BJ (cell line): ENCODE measurements at places on chromosomes 7 and 10.
A peak's percentile ranks its signal among the peaks of the same experiment; 100 is the strongest.

GRCh38 chr10:95295031-95295755 is 4.4 kb upstream of the PDLIM1 start:
- no peak for DNase-seq

DNA sequence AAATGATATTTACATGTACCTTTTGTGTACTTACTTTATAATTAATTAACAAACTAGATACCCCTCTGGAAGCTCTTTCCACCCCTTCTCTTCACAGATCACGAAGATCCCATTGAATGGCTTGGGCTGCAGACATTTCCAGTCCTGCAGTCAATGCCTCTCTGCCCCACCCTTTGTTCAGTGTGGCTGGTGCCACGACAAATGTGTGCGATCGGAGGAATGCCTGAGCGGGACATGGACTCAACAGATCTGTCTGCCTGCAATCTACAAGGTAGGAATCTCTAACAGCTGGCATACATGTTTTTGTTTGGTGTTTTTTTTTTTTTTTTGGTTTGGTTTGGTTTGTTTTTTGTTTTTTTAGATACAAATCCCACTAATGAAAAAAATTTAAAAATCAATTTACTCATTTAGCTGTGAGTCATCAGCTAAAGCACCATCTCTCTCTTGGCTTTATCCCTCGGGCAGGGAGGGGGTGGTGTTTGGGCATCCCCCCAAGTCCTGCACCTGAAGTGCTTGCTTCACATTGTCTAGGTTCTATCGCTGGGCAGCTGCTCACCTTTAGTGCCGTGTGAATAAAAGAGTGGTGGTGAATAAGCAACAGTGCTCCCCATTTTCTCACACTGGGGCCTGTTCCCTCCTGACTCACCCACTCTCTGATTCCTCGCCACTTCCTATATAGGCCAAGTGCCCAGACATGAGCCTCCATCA is 68.9 kb downstream of the MET start:
- no peak for DNase-seq

DNA sequence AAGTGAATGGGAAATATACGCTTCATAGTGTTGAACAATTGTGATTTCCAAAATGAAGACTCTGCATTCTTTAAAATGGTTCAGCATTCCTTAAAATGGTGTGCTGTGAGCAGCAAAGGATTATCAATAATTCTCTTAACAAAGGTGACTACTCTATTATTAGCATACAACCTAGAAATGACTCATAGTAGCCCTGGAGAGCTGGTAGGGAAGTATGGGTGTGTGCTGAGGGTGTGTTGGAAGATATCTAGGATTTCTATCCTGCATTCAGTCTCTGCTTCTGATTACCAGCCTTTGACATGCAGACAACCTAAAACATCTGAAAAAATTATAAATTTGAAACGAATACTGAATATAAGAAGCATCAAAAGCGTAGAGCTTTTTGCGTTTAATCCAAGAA is 72.5 kb downstream of the SEMA3D start:
- DNase-seq: no peak

DNA sequence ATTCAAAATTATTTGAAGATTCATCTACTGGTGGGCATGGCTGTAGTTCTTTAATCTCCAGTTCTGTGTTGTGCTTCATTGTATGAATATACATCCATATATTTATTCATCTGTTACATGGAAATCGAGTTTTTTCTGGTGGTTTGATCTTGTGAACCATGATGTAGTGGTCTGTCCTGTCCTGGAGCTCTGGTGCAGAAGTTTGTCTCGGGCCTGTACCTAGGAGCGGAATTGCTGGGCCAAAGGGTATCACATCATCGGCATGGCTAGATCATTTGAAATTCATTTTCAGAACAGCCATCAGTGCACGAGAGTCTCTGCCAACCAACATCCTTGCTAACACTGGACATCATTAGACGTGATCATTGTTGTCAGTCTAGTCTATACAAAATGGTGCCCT is 107.0 kb downstream of the ELFN1 start:
- no peak for DNase-seq

- DNase-seq: no peak
Observed at GRCh38 chr7:8389593-8390261, 43.7 kb upstream of the NXPH1 start.

DNA sequence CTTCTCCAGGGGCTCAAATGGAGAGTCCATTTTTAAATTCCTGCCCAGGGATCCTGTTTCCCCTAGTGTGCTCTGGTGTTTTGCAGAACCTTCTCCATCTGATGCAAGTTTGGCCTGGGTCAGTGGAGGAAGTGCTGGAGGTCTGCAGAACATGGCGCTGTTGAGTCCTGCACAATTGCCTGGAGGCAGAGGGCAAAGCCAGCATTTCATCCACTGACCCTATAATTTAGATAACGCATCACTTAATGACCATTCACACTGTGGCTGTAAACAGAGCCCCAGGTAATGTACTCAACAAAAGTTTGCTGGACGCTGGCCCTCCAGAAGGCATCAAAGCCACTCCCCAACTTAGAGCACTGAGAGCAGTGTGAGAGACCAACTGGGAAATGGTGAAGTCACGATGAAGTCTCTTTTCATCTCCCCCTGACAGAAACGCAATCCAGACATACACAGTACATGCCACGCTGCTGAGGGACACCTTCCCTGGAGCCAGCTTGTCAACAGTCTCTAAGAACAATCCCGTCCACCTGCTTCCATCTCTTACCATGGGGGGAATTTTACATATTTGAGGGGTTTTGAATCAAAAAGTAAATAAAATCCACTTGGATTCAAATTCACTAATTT is 13.4 kb downstream of the C10orf71 start:
- no peak for DNase-seq

- peak; percentile 29 for DNase-seq
Observed at GRCh38 chr10:86693721-86694369, 25.5 kb downstream of the LDB3 start.

GRCh38 chr10:7853890-7854289 is 35.6 kb downstream of the TAF3 start:
- DNase-seq: no peak

DNA sequence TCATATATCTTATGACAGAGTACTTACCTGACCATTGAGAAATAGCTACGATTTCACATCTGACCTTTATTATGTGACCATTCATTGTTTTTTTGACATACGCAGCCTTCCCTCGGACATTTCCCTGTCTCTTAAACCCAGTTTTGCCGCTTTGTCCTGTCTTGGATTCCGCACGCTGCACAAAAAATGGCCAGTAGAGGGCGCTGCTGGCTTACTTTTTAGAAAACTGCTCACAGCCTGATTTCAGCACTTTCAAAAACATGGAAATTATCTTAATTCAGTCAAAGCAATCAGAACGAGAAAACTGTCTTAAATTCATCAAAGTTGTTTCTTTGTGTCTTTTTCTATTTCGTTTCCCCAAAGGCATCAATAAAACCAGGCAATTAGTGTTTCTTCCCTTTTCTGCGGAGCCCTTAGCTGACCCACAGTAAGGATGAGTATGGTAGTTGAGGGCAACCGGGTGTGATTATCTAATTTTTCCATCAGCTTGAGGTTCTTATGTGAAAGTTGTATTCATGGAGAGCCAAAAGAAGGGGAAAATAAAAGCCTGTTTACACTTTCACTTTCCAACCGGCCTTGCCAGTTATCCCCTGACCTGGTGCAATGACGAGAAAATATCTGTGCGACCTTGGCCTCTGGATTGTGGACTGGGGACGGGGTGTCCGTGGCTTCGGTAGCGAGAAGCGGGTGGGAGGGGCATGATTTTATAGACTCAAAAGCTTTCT is 144.4 kb downstream of the DYNC1I1 start:
- DNase-seq: no peak

GRCh38 chr10:70743430-70743788 is 41.8 kb downstream of the TBATA start:
- no peak for DNase-seq

- no peak for DNase-seq
Observed at GRCh38 chr10:70985824-70986622, 97.7 kb upstream of the PCBD1 start.
